Activated CD8-positive, alpha-beta memory T cell treated with anti-CD3 and anti-CD28 coated beads for 1 hour (primary cell): ENCODE measurements at places on chromosomes 3 and 15.

GRCh38 chr3:23926736-23927135 lies 9.8 kb downstream of the RPL15 start:
- DNase-seq = no peak

DNA sequence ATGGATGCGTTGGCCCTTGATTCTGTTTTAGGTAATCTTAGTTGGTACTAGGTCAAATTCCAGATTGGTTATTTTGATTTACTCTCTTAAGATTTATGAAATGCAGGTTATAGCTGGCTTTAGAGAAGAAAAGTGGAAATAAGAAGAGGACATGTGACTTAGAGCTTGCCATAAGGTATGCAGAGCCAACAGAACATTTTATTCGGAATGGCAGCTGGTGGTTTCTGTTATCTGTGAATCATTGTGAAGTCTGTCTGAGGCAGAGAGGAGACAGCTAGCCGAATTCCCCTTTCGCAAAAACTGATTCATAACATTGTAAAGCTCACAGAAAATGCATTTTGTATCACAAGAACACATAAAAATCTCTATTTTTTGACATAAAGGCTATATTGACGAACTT lies 82.1 kb downstream of the FILIP1L start:
- DNase-seq = no peak

DNA sequence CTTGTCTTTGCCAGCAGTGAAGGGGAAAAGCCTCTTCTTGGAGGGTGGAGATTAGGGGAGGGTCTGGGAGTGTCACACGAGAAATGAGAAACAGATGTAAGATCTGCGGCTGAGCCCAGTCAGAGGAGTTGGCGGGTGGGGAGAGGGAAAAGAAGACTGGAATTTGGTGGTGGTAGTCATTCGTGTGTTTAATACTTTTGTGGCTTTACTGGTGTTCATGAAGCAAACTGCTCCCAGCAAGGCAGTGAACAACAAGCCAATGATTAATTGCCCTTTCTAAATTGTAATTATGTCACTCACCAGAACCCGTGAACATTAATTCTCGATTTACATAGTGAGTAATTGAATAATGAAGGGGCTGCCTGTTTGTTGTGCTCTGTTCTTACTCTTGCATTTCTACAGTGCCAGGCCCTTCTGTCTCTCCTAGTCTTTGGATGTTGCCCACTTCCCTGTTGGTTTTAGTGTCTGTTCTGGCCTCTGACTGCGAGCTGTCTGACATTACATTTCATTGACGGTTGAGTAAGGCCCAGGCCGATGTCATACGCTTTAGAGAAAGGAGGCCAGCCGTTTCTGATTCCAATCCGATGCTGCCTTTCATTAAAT lies 78.0 kb downstream of the CHCHD6 start:
- no peak for DNase-seq

DNA sequence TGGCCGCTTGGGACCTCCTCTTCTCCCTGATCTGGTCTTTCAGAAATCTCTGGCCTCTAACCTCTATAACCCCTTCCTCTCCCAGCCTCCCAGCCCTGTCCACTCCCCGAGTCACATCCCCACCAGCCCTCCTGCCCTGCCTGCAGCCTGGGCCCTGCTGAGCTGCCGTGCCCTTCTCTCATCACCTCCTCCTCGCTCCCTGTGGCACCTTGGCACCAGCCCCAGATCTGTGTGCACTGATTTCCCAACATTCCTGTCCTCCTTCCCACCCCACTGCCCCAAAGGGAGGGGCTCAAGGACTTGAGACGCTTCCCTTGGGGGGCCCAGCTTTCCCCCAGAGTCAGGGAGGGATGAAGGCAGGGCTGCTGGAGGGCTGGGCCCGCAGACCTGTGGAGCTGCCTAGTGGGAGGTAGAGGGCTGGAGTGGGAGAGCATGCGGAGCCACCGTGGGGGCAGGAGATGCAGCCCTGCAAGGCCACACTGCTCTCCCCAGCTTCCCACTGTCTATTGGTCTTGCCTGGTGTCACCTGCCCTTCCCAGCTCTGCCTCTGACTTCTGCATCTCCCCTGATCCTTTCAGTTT lies 42.7 kb downstream of the EXOG start:
- DNase-seq = no peak

- DNase-seq = no peak
Observed at GRCh38 chr3:132288357-132288756, 28.9 kb upstream of the ACP3 start.

GRCh38 chr3:71039332-71039731 lies 544.2 kb downstream of the FOXP1 start:
- no peak for DNase-seq

GRCh38 chr15:69056365-69056764 lies 41.9 kb downstream of the NOX5 start:
- no peak for DNase-seq

DNA sequence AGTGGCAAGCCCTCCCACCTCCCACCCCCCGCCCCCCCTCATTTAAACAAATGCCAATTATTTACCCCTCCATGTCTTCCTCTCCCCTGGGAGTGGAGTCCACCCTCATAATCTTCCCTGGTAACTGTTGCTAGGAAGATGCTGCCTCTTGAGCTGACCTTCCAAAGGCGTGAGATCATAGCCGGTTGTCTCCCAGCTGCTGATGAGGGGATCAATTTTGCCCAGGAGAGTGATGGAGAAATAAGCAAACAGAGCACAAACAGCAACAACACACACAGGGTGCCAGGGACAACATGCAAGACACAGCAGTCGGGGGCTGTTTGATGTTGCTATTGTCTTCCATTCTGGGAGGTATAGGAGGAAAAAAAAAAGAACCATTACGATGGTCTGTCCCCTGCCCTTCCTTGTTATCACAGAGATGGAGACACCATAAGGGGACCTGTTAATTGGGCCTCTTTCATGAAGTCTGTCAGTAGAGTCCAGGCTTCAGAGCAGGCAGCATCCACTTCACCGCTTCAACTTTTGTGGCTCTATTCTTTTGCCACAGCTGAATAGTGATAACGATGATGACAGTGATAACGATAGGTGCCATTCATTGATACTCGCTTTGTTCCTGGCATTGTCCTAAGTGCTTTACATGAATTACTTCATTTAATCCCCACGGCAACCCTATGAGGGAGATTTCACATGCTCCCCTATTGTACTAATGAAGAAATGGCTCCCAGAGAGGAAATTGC lies 76.9 kb upstream of the RGMA start:
- no peak for DNase-seq

DNA sequence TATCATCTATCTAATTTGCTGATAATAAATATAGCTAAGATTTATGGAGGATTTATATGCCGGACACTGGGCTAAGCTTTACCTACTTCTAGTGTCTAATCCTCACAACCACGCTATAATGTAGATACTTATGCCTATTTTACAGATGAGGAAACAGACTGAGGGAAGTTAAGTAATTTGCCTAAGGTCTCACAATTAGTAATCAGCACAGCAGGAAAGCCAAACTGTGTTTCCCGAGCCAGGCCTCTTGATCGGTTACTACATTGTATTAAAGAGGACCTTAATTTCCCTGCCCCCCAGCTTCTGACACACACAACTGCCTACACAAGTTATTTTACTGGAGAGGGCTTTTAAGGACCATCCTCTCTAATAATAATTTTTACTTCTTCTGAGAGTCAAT lies 40.9 kb downstream of the ONECUT1 start:
- DNase-seq = no peak

DNA sequence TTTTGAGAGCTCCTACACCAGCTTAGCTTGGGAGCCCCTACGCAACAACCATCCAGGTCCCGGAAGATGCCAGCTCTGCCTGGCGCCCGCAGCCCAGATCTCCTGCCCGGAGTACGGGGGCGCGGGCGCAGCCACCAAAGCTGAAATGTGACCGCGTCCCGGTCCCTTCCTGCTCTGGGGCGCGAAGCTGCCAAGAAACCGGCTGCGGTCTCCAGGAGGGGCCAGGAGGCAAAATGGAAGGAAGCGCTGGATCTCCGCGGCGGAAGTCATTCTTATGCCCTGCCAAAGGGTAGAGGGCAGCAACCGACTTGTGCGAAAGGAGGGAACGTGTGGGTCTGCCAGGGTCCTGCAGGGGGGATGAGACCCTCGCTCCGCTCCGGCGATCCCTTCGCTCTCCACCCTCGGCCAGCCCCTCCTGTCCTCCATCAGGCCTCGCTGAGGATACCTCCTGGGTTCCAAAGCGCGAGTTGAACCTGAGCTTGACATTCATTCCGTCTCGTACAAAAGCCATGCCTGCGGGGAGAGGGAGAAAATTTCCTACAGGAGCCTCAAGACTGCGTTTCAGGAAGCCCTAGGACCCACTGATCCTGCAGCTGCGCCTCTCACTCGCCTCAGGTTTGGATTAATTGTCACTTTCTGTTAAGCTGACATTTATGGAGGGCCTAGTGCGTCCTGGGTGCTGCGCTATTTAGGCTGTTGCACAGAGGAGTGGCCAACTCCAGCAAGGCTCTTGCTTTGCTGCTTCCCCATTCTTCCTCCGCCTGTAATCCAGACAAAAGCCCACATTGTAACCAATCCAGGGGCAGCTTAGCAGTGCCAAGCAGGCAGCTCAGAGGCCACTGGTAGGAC lies 98.3 kb upstream of the VGLL3 start:
- no peak for DNase-seq

DNA sequence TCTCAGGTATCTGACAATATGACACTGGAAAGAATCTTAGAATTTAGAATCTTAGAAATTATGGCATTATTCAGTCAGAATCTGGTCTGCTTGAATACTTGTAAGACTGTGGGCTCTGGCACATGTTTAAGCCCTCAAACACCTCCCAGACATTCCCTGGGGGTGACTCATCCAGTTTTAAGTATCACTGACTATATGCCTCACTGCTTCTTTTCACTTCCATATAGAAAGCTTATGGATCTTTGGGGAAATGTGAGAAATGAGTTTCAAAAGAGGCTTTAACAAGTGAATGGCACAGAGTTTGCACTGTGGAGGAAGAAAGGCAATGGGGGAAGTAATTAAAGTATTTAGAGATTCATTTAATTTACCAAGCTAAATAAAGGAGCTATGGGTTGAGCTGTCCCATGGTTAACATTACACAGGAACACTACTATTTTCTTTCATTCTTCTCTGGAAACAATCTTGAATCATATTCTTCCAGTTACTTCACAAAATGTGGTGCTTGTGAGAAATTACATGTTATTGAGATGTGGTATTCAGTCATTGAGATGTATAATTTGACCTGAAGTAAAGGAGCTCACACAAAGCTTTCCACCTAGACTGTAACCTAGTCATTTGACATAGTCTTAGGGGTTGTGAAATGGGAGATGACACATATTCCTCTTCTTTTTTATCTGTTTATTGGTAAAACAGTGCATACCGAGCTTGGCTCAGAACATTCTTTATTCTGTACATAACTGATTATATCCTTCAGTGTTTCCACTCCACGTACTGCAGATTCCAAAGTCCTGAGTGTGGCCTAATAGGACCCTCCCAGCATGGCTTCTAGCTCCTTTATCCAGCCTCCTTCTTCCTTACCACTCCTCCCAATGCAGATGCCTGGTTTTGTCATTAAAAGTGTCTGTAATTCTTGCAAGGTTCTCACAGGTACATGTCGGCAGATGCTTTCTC lies 544.6 kb upstream of the NECTIN3 start:
- DNase-seq = no peak

GRCh38 chr3:52679199-52679538 lies 6.5 kb downstream of the PBRM1 start:
- no peak for DNase-seq

DNA sequence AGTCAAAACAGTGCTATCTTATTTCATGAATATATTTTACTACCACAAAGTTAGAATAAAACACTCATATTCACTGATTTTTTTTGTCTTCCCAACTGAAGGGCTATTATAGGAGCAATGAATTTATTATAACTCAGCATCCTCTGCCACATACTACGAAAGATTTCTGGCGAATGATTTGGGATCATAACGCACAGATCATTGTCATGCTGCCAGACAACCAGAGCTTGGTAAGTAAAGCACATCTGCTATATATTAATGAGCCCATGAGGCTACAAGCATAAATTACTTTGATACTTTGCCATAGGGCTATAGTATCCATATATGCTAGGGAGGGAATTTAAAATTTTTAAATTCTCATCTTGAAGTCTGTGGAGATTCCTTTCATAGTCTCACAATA lies 95.9 kb downstream of the FEZF2 start:
- DNase-seq = no peak

- no peak for DNase-seq
Observed at GRCh38 chr3:71690341-71690841, 34.8 kb downstream of the EIF4E3 start.

GRCh38 chr3:52469001-52469400 lies 13.6 kb downstream of the NISCH start:
- no peak for DNase-seq

GRCh38 chr3:181631901-181632300 lies 79.8 kb upstream of the SOX2 start:
- no peak for DNase-seq

- no peak for DNase-seq
Observed at GRCh38 chr3:123353850-123354233, 95.0 kb downstream of the ADCY5 start.
